Activated CD8-positive, alpha-beta T cell treated with anti-CD3 and anti-CD28 coated beads, Interleukin-2, amount 10 ng/mL, durations not matched to agents 7 days and 5 days (primary cell): ENCODE measurements at places on chromosomes 3 and 15. TPM values are rescaled to one million over a fixed set of nuclear protein-coding genes. Genes with fewer than 3 reads are reported as not detected.

The CCR9 gene
- total RNA-seq, result not detected

The AMOTL2 gene
- not detected for total RNA-seq

The RAD51 gene
- 82.7 TPM for total RNA-seq

DNA sequence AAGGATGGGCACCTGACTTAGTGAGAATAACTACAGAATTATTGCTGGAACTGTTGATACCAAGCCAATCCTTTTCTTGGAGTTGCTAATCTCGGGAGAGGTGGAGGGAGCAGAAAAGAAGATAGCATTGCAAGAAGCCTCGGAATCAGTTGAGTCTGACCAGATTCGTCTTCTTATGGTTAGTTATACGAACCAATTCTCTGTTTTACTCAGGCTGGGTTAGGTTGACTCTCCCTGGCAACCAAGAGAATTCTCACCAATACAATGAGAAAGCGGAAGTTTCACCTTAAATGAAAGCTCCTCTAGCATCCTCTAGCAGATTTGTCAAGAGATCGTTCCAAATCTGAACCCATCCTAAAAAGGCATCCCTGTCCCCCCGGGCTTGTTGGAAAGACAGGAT is 43.5 kb upstream of the UBE2E1 start:
- H3K36me3 ChIP-seq, result no peaks in the 10 kb centered on the region
- no peak for DNase-seq
- no peak overlapping the region for H3K27ac ChIP-seq
- no peak overlapping the region for H3K4me3 ChIP-seq
- H3K27me3 ChIP-seq, result no peaks in the 10 kb centered on the region
- H3K4me1 ChIP-seq, result peaks cover 34% of the 10 kb centered on the region

GRCh38 chr15:34853001-34853758 is 57.8 kb upstream of the ACTC1 start:
- H3K27me3 ChIP-seq, result no peaks in the 10 kb centered on the region
- H3K4me3 ChIP-seq, result no peak overlapping the region
- no peaks in the 10 kb centered on the region for H3K4me1 ChIP-seq
- H3K27ac ChIP-seq, result no peak overlapping the region
- peaks cover 34% of the 10 kb centered on the region for H3K36me3 ChIP-seq
- DNase-seq, result no peak

DNA sequence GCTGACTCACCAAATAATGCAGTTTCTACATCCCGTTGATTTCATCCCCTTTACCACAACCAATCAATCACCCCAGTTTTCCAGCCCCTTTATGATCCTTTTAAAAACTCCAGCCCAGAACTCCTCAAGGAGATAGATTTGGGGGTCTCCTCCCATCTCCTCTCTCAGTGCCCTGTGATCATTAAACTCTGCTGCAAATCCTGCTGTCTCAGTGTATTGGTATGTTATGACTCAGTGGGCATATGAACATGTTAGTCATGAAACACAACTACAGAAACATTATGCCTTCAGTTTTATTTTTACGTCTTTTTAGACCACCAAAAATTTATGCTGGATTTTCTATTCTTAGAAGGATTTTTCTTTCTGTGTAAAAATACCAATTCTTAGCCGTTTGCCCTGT is 213.7 kb downstream of the DIPK2A start:
- H3K4me3 ChIP-seq, result no peak overlapping the region
- H3K27ac ChIP-seq, result no peak overlapping the region
- no peak for DNase-seq
- H3K36me3 ChIP-seq, result no peaks in the 10 kb centered on the region
- peaks cover 9% of the 10 kb centered on the region for H3K4me1 ChIP-seq

GRCh38 chr3:161104561-161105551 is at the start of gene B3GALNT1:
B3GALNT1 (minus strand) TSS chr3:161105349; CDS start chr3:161086754, 18,595 bp downstream.
- H3K36me3 ChIP-seq, result peaks cover 28% of the 10 kb centered on the region
- H3K27me3 ChIP-seq, result peaks cover 11% of the 10 kb centered on the region
- peaks cover 33% of the 10 kb centered on the region for H3K4me1 ChIP-seq

GRCh38 chr15:85280203-85280602 is 100.2 kb upstream of the AKAP13 start:
- no peak for DNase-seq
- peaks cover 3% of the 10 kb centered on the region for H3K27me3 ChIP-seq

DNA sequence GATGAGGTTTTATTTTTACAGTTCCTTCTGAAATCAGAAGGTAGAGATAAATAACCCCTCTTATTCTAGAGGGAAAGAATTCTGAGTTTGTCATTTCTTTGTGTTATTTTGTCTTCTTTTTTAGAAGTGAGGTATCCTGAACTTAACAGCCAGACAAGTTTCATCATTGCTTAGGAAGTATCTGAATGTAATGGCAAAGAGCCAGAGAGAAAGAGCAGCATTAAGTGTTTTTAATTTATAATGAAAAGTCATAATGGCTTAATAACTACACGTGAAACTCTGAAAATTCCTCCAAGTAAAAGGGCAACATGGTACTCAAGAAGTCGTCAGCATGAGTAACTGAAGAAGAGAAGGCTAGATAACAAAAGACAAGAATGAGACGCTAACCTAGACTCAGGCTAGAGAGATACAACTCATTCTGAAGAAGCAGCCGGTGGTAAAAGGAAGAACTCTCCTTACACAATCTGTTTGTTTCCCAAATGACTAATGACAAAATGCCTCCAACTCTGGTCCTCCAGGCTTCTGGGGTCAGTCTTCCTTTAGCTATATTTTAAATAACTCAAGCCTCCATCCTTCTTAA is 116.2 kb upstream of the NECTIN3 start:
- H3K36me3 ChIP-seq, result no peaks in the 10 kb centered on the region
- no peak overlapping the region for H3K27ac ChIP-seq
- no peaks in the 10 kb centered on the region for H3K27me3 ChIP-seq
- no peak overlapping the region for H3K4me3 ChIP-seq

- H3K27ac ChIP-seq, result no peak overlapping the region
- H3K36me3 ChIP-seq, result no peaks in the 10 kb centered on the region
- H3K4me1 ChIP-seq, result no peaks in the 10 kb centered on the region
- H3K4me3 ChIP-seq, result no peak overlapping the region
- peaks cover 23% of the 10 kb centered on the region for H3K27me3 ChIP-seq
Observed at GRCh38 chr3:119084371-119085069, 49.9 kb upstream of the IGSF11 start.

DNA sequence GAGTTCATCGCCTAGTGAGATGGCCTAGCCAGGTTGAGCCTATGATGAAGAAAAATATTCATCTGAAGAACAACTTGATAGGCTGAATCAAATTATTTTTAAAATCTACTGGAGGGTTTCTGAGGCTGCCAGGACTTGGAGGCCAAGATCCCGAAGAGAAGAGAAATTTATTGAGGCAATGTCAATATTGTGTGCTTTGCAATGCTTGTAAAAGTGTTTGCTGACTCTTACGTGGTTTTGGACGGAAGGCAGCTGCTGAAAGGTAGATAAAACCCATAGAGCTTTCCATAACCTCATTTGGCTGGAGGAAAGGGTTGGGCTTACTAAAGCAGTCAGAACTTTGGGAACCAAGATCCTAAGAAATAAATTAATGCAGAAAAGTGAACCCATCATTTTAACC is 361.0 kb upstream of the IL12A start:
- H3K4me1 ChIP-seq, result no peaks in the 10 kb centered on the region
- no peak overlapping the region for H3K4me3 ChIP-seq
- H3K36me3 ChIP-seq, result no peaks in the 10 kb centered on the region
- no peak for DNase-seq

GRCh38 chr3:142273501-142273900 is 48.1 kb upstream of the GK5 start:
- H3K4me3 ChIP-seq, result no peak overlapping the region
- H3K27ac ChIP-seq, result no peak overlapping the region
- no peaks in the 10 kb centered on the region for H3K36me3 ChIP-seq
- no peaks in the 10 kb centered on the region for H3K27me3 ChIP-seq
- DNase-seq, result no peak

DNA sequence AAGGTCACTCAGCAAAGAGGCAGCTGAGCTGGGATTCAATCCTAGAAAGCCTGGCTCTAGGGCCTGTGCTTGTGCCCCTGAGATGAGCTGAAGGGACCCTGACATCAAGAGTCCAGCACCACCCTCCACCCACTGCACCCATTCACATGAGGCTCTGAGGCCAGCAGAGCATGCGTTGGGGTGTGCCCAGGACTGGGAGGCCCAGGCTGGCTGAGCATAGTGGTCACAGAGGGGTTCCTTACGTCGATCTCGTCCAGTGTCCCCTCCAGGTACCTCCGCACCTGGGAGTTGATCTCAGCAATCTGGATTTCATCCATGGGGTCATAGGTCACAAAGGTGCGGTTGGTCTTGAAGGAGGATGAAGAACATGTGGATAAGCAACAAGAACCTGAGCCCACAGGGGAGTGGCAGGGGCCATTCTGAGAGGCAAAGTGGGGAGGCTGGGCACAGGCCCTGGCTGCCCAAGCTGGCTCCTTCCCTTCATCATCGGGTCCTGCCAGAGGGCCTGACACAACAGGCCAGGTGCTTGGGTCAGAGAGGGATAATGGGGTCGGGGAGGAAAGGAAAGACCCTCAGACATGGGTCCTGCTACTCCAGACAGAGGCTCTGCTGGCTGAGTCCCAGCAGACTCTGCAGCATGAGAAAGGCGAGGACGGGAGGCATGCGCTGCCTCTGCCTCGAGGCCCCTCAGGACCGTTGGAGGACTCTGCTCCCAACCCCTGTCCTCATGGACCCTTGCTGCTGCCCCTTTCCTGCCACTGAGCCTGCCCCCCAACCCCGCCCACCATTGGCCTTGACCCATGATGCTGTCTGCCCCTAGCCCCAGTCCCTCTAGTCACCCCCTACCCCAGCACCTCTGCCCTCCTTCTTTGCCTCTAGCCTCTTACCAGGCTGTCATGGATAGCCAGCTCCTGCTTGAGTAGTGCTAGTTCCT is 35.2 kb downstream of the KIF9 start:
- H3K27ac ChIP-seq, result no peak overlapping the region
- H3K4me1 ChIP-seq, result peaks cover 6% of the 10 kb centered on the region
- no peaks in the 10 kb centered on the region for H3K27me3 ChIP-seq
- no peaks in the 10 kb centered on the region for H3K36me3 ChIP-seq

- H3K36me3 ChIP-seq, result no peaks in the 10 kb centered on the region
- no peak for DNase-seq
- no peak overlapping the region for H3K4me3 ChIP-seq
- H3K27me3 ChIP-seq, result no peaks in the 10 kb centered on the region
- H3K27ac ChIP-seq, result no peak overlapping the region
Observed at GRCh38 chr3:27078246-27078913, 290.8 kb downstream of the NEK10 start.

GRCh38 chr3:54954521-54954920 is 26.7 kb upstream of the LRTM1 start:
- H3K4me3 ChIP-seq, result no peak overlapping the region
- no peak for DNase-seq
- H3K27me3 ChIP-seq, result no peaks in the 10 kb centered on the region
- H3K27ac ChIP-seq, result no peak overlapping the region

GRCh38 chr3:155088706-155089345 is 8.7 kb downstream of the MME start:
- H3K36me3 ChIP-seq, result no peaks in the 10 kb centered on the region
- H3K27ac ChIP-seq, result no peak overlapping the region
- no peaks in the 10 kb centered on the region for H3K4me1 ChIP-seq
- no peak for DNase-seq
- no peaks in the 10 kb centered on the region for H3K27me3 ChIP-seq
- no peak overlapping the region for H3K4me3 ChIP-seq
